ENCODE measurements at places on chromosomes 2 and 18.

DNA sequence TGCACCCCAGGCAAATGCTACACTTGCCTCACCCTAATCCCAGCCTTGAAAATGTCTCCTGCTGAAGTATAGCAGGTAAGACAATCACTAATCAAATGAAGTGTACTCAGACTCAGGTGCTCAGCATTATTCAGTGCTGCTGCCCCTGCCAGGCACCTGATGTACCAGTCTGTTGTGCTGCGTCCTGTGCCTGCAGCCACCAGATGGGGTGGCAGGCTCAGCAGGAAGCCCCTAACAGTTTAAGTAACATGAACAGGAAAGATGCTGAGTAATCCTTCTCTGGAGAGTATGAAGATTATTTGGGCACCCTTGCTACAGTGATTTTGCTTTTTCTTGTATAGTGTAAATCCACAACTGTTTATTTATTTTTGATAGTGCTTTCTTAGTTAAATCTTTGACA, 69.1 kb downstream of the TACR1 start:
- DNase-seq = no peak

DNA sequence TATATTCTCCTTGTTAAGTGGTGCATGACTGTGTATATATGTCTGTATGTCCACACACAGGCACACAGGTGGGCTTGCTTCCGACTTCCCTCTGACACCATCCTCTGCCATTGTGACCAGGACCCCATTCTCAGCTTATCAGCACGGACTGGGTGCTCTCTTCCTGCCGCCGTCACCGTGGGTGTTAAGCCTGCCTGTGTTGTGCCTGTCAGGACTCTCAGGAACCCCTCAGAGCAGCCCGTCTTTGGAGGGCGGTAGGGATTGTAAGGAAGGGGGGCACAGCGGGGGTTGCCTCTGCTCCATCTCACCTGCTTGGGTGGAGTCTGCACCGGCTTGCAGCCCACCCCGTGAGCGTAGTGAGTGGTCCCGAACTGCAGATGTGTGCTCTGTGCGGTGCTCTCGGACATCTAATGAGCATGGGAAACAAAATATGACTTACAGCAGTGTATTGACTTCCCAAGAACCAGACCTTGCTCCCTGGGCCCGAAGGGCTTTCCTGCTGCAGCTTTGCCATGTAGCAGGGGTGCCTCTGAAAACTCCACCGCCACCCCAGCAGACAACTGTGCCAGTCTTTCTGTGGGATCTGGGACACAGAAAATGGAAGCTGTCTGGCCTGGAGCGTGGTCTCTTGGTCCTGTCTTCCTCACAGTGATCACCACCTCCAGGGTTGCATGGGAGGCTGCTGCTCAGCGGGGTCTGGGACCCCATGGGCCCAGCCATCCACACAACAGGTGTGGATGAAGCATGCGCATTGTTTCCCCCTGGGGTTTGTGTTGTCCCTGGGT, 58.9 kb downstream of the SH3RF3 start:
- DNase-seq = no peak

- no peak for DNase-seq
Measured at GRCh38 chr2:12076810-12077209, 330.4 kb downstream of the LPIN1 start.

- DNase-seq = no peak
Measured at GRCh38 chr2:183532514-183532913, 408.3 kb downstream of the NUP35 start.

DNA sequence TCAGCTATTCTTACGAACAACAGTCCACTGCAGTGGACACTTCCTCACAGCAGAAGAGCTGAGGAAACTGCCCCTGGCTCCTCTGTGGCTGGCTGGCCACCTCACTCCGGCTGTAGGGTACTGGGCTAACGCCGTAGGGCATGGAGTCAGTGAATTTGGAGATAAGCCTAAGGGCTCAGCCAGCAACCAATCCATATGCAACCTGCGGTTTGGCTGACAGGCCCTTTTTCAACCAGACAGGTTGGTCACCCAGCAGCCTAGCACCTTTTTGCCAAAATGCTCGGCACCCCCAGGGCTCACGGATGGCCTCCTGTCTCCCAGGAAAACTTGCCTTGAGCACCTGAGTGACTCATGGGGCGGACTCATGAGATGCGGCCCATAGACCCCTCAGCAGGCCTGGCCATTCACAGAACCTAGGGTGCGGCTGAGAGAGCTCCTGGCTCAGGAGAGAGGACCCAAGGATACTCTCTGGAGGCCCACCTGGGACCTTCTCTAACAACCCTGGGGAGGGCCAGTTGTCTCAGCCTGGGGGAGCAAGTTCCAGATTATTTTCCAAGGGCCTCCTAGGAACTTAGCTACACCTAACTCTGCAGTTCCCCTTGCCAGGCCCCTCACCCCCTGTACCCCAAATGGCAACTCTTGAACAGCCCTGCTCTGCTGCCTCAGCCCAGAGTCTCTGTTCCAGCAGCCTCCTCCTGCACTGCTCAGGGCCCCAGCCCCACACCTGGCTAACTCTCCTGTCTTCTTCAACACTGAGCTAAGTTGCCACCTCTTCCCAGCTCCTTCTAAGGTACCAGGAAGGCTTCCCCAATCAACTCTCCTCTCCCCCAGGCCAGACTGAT, 252.1 kb downstream of the CYP26B1 start:
- no peak for DNase-seq

GRCh38 chr2:217820091-217820819, 182.5 kb downstream of the TNS1 start:
- DNase-seq = no peak

DNA sequence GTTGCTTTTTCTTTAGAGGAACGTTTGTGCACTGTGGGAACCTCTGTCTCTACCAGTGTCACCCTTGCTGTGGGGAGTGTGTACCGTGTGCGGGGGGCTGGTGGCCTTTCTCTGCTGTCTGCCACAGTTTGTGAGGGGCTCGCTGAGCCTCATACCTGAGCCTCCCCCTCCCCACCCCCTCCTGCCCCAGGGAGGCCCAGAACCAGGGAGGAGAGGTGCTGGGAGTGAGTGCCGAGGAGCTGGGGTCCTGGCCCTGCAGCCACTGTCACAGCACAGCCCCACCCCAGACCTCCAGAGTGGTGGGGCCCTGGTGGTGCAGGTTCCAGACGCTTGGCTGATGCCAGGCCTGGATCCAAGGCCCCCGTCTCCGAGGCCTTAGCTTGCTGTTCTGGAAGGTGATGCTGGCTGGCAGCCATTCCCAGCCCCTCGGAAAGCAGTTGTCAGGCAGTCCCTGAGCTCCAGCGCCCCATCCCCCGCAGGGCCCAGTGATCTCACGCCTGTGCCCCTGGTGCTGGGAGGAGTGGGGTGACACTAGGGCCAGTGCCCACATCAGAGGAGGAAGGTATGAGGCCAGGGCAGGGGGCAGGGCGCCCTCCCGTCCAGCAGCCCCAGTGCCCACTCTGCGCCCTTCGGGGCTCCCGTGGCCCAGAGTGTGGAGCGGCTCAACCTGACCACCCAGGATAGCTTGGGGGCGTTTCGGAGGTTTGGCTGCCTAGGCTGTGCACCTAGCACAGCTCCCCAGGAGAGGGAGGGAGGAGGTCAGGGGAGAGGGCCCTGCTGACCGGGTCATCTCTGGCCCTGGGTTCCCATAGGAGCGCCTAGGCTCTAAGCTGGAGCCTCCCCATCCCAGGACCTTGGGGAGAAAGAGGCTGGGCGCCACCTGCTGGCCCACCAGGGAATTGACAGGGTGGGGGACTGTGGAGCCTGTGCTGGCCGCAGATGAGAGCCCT, 53.0 kb upstream of the ALPP start:
- no peak for DNase-seq

- DNase-seq = no peak
Measured at GRCh38 chr2:43318791-43319190, 92.4 kb upstream of the ZFP36L2 start.

GRCh38 chr2:15675456-15676195, 84.0 kb downstream of the DDX1 start:
- DNase-seq = no peak

GRCh38 chr2:216404010-216404618, 8.2 kb upstream of the SMARCAL1 start:
- DNase-seq = no peak

- DNase-seq = no peak
Measured at GRCh38 chr2:144358979-144359541, 160.9 kb downstream of the ZEB2 start.

- no peak for DNase-seq
Measured at GRCh38 chr2:230938516-230939065, 13.5 kb upstream of the GPR55 start.

DNA sequence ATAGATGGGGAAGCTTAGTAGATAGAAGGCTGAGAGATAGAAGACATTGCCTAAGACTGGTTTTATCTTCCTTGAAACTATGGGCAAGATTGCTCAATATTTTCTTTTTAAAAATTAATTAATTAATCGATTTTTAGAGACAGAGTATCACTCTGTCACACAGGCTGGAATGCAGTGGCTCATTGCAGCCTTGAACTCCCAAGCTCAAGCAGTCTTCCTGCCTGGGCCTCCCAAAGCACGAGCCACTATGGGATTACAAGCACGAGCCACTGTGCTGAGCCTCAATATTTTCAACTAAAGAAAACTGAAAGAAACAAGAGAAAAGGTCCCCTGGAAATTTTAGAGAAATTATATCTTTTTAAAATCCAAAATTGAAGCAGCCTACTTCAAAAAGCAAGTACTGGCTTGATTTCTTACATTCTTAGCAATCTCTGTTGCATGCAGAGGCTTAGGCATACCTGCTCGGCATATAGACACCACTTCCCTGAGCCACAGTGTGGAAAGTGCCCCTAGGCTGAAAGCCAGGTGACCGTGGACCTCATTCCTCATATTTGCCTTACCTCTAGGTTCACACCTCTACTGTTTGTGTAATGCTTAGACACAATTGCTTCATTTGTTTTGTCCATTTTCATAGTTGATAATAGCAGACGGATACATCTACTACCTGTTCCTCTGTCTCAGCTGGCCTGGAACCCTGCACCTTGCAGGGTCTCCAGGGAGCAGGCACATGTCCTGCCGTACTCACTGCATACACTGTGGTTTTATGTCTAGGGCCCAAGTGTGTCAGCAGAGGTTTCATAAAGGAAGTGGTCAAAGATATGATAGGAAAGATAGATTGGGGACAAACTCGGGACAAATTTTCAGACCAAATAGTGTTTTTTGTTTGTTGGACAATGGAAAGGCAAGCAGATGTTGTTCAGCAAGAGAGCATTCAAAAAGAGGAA, 166.5 kb upstream of the ALPP start:
- no peak for DNase-seq

GRCh38 chr2:15944325-15945017, 4.1 kb downstream of the MYCN start:
- no peak for DNase-seq

DNA sequence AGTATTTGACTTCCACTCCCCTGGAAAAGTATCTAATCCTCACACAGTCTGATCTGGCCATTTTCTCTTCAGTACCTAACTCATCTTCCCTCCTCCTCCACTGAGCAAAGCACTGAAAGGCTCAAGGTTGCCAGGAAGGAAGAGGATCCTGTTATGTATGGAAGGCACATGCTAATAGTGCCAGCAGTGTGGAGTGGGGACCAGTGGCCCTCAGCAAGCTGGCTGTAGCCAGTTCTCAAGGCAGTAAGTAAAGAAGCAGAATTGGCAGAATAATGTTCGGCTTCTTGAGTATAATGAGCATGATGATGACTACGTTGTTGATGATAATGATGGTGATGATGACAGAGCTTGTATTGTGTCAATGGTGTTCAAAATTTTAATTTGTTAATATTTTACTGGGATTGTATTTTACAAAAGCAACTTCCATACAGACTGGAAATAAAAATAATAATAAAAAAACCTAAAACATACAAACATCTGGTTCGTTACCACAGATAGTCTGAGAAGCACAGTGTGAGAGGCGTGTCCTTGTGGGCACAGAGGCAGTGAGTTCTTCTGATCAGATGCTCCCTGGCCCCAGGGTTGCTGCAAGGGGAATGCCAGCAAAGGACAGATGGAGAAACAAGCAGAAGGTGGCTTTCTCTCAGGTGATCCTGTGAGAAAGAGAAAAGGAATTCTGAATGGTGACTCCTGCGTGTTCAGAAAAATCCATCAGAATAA, 528.8 kb downstream of the CMPK2 start:
- no peak for DNase-seq

GRCh38 chr2:173226899-173227698, 127.6 kb upstream of the CDCA7 start:
- DNase-seq = no peak

GRCh38 chr2:216406826-216407225, 5.5 kb upstream of the SMARCAL1 start:
- no peak for DNase-seq

GRCh38 chr2:134391751-134392160, 137.9 kb downstream of the MGAT5 start:
- no peak for DNase-seq

- DNase-seq = no peak
Measured at GRCh38 chr18:73793386-73793785, 354.2 kb downstream of the FBXO15 start.

- DNase-seq = no peak
Measured at GRCh38 chr2:145302886-145303285, 783.0 kb upstream of the ZEB2 start.

GRCh38 chr2:120111193-120111592, 98.3 kb downstream of the EPB41L5 start:
- no peak for DNase-seq

GRCh38 chr2:25335971-25336370, 5.8 kb downstream of the DNMT3A start:
- no peak for DNase-seq

- DNase-seq = peak; percentile 46
Measured at GRCh38 chr2:238286987-238287736, 1.2 kb downstream of the PER2 start.

GRCh38 chr18:63061303-63061702, 258.3 kb downstream of the BCL2 start:
- DNase-seq = no peak

DNA sequence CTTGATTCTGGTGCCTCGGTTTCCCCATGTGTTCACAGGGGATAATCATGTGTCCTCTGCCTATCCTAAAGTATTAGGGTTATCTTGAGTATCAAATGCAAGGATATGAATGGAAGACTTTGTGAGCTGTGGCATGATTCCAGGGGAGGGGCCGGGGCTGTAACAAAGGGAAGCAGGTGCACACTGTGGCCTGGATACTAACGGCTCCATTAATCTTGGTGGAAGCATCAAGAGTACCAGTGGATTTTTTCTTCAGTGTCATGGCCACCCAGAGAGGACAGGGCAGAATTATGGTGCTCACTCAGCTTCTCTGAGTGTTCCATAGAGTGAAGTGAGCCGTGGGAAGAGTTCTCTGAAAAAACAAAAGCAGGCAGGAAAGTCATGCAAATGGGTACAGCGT, 320.1 kb downstream of the ALK start:
- no peak for DNase-seq

GRCh38 chr2:45706033-45706432, 54.6 kb downstream of the PRKCE start:
- DNase-seq = no peak

Data from prostate gland (tissue), 2 donors.